ENCODE measurements at places on chromosomes 16 and 17.

- no peak for DNase-seq
These were observed 1.5 kb downstream of the SPNS2 start for GRCh38 chr17:4500191-4500571.

DNA sequence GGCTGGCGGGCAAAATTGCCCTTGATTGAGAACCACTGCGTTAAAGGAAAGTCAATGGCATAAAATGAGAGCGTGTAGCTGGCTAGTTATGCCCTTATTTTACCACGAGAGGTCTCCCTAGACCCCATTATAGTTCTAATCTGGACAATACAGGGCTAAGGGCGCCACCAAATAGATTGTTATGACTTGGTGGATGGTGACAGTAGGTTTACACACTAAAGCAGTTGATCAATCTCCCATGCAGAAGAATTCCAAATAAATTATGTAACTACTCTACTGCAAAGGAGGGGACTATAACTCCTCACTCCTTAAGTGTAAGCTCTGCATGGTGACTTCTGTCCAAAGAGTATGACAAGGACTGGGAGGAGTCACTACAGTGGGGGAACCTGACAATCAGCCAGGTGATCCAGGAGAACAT lies 20.4 kb upstream of the YPEL2 start:
- DNase-seq, result peak; percentile 77

GRCh38 chr16:31471875-31472708 lies at the start of gene TGFB1I1:
TSS of gene TGFB1I1 (plus strand) at chr16:31472152. CDS start at chr16:31472189, 37 bp downstream.
- no peak for DNase-seq

GRCh38 chr16:80804056-80804525 lies 307 bp downstream of the CDYL2 start:
- DNase-seq, result peak; percentile 73

- no peak for DNase-seq
These were observed 20.8 kb upstream of the TBX2 start for GRCh38 chr17:61378658-61379456.

- no peak for DNase-seq
These were observed 40.6 kb upstream of the ZNF267 start for GRCh38 chr16:31833047-31833446.

DNA sequence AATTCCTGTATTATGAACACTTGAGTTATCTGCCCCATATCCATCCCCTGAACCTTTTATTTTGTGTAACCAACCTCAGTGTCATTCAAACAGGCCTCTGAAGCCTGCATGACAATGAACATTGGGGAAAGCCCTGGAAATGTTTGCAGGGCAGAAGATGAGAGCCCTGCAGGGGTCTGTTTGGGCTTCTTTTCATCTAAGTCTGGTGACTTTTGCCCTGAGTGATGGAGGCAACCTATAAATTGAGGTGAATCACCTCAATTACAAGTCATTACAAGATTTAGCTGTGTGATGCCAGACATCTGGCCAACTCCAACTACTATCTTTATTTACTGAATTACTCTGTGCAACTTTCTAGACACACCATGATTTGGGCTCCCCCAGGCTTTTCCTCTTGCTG lies 189.2 kb downstream of the MAF start:
- no peak for DNase-seq

- DNase-seq, result no peak
These were observed 23.6 kb upstream of the MRPS23 start for GRCh38 chr17:57873261-57874057.

- DNase-seq, result no peak
These were observed 11.2 kb upstream of the DNAH17 start for GRCh38 chr17:78588258-78589030.

GRCh38 chr16:3088925-3089716 lies 10.0 kb downstream of the ZSCAN10 start:
- DNase-seq, result no peak

GRCh38 chr17:81170727-81171494 lies 4.9 kb upstream of the AATK start:
- no peak for DNase-seq

DNA sequence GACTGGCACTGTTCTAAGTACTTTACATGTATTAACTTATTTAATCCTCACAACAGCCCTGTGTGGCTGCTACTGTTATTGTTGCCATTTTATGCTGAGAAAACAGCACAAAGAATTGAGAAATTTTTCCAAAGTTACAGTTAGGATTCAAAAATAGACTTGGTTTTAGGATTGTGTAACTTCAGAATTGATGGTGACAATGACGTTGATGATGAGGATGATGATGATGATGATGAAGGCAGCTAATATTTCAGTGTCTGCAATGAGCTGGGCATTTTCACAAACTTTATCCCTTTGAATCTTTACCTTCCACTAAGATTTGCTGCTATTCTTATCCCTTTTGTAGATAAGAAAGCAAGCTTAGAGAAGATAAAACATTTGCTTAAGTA lies 22.1 kb downstream of the PRKCB start:
- DNase-seq, result no peak

GRCh38 chr17:17636272-17636885 lies 44.9 kb upstream of the PEMT start:
- DNase-seq, result no peak

GRCh38 chr16:1771188-1771863 lies at the start of gene NME3:
TSS of gene NME3 (minus strand) at chr16:1771543. CDS start at chr16:1771534, 9 bp downstream.
- peak; percentile 75 for DNase-seq

GRCh38 chr16:59997706-59998105 lies 1263.6 kb upstream of the GOT2 start:
- DNase-seq, result no peak

GRCh38 chr16:68197250-68197649 lies 38.7 kb downstream of the ESRP2 start:
- DNase-seq, result no peak

DNA sequence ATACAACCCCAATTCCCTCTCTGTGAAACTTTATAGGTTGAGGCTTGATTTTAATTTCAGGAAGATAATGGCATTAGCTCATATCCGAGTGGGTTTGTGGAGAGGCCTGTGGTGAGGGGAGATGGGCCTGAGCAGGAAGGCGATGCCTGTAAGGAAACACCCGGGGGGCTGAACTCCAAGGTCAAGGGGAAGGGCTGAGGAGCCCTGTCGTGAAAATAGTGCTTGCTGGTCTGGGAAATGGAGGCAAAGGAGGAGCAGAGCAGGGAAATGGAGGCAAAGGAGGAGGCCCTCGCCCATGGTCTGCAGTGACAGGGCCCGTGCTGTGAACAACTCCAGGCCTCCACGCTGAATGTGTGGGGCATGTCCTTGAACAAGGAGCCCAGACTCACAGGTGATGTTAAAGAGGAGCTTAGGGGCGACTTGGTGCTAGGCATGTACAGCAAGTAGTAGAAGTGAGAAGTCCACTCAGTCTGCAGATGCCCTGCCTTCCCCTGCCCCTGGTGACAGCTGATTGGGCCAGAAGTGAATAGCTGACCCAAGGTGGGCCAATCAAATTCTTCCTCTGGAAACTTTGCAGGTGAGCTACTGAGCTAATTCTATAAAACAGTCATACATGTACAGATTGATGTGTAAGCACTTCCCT lies 38.1 kb downstream of the MRPS23 start:
- DNase-seq, result no peak

DNA sequence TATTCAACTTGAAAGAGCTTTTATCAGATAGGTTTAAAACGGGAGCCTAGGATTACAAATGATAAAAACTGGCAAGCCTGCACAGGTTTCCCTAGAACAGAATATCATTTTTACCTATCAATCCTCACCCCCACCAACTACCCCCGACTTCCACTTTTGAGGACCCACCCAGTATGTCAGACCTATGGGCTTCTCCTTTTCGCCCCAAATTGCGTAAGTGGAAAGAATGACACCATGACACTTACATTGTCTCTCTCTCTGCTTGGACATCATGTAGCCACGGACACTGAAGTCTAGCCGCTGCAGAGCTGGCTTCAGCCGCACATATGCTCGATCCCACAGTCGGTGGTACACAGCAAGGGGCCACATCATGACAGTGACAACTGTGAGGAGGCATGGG lies 7.4 kb upstream of the PSMC3IP start:
- DNase-seq, result no peak

DNA sequence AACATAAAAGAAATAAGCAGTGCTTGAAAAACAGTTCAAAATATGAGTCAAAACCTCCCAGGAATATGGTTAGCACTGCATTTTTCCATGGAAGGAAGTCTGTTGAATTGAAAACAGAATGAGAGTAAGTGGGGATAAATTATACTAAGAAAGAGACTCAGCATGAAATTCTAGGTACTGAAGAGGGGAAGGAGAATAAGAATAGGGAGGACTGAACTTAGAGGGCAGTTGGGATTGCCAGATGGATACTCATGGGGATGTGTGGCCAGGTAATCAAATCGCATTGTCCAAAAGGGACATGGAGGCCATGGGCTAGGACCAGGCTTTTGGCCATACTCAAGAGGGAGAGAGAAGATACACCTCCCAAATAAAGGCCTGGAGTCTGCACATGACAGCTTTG lies 247.9 kb downstream of the CDH13 start:
- no peak for DNase-seq

GRCh38 chr17:68578236-68578635 lies 22.9 kb downstream of the FAM20A start:
- DNase-seq, result no peak

- peak; percentile 86 for DNase-seq
These were observed at the start of gene PIK3R5 for GRCh38 chr17:8965394-8966168. TSS of gene PIK3R5 (minus strand) at chr17:8965707. CDS start at chr17:8911494, 54,213 bp downstream.

- DNase-seq, result no peak
These were observed 8.3 kb downstream of the SLC35G3 start for GRCh38 chr17:35185849-35186248.

DNA sequence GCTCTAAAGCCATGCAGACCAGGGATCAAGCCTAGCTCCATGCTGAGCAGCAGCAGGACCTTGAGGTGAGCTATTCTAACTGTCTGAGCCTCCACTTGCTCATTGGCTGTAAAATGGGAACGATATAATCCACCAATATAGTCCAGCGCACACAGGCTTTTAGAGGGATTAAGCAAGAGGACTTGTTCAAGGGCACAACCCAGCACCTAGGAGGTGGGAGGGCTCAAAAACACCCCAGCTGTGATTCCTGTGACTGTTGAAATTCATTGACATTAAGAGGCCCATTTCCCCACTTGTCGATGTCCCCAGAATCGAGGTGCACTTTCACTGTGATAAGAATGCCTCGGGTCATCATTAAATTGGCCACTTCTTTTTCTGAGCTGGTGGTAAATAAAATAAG lies 4.1 kb downstream of the USH1G start:
- no peak for DNase-seq

GRCh38 chr17:9021992-9022572 lies 772 bp downstream of the NTN1 start:
- no peak for DNase-seq

- DNase-seq, result no peak
These were observed 336.2 kb upstream of the PMFBP1 start for GRCh38 chr16:72508191-72508590.

DNA sequence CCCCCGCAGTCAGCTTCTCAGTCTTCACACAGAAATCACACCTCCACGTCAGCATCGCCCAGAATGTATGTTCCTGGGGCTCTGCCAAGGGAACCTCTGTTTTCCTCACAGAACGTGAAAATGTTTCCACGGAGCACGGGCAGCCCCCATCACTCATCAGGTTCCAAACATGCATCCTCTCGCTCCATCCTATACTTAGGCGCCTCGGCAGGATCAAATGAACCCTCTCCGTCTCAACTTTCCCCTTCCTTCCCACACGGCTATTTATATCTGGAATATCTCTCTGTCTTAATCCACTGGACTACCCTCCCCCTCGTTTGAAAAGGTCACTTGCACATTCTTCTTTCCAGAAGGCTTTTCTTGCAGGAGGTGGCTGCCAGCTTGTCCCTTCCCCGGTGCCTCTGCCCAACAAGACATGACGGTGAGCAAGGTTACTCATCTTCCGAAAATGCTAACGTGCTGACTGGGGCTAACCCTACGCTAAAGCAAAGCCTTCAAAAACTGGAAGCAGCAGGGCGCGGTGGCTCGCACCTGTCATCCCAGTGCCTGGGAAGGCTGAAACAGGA lies 21.6 kb downstream of the NXN start:
- no peak for DNase-seq

DNA sequence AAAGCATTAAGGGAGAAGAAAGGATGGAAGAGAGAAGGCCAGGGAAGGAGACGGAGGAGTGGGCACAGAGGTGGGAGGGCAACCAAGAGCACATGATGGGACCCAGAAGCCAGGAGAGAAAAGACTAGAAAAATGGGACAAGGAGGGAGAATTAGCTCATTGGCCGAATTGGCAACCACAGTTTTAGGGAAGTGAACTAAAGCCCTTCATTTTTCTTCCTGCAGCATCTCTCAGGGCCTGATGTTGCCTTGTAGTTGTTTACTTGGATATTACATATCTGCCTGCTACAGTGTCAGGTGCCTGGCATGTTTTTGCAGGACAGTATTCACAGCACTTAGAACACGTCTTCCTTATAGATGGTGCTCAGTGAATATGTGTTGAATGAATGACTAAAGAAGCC lies 19.0 kb downstream of the EMP2 start:
- DNase-seq, result no peak

GRCh38 chr17:51682115-51682514 lies 421.8 kb downstream of the UTP18 start:
- no peak for DNase-seq

DNA sequence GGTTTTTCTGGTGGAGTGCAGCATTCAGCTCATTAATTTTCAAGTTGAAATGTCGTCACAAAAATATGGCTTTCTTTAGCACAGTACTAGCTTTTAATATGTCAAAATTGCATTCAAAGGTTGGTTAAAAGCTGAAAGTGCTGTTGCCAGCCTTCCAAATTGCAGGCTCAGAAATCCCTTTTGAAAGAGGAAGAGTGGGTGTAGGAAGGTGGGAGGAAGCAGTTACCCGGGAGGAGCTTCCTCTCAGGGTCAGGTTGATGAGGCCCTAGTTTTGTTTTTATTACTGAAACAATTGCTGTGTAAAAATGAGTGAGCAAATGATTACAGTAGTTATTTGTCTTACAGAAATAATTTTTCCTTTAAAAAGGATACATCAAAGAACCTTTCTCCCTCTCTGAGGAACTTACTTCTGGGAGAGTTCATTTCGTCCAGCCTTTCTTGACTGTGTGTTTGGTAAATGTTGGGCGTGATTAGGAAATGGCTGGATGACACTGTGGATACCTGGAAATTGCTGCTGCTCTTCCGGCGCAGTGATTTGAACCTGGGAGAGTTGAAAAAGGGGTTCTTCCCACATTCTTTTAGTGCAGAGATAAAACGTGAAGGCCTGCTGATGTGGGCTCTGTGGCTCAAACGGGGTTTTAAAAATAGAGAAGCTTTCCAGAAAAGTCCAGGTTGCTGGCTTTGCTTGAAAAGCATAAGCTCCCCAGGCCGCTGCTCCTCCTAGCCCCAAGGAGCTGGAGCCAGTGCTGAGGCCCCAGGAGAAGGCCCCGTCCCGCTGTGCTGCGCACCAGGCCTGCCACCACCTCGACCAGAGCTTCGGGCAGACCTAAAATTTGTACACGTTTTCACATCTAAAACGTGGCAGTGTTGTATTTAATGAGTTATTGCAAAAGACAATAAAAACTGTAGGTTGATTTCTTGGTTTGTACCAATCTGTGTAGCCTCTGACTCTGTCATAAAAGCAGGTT lies 41.7 kb downstream of the SEC14L1 start:
- DNase-seq, result peak; percentile 10

GRCh38 chr17:58368860-58369213 lies 16.8 kb upstream of the SUPT4H1 start:
- no peak for DNase-seq

Data from CD4-positive, alpha-beta T cell treated with Interleukin-2 at 100 ng/mL for 4 hours (primary cell).